ENCODE measurements at places on chromosomes 4 and X.

- no peak for DNase-seq
These were observed 271.9 kb upstream of the GATB start for GRCh38 chr4:152032722-152033131.

DNA sequence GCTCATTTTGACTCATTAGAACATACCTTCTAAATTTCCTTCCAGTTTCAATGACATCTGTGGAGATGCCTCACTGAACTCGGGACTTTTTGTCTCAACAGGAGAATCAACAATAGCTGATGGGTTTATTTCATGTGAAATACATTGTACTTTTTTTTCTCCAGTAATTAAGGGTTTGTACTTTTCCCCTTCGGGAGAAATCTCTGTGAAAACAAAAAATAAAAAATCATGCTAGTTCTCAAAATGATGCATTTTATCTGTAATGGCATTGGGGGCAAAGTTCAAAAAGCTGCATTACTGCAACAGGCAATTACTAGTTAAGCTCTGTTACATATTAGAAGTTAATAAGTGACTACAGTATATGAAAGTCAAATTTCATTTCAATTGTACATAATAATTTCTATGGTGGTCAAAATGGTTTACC, 167.3 kb upstream of the SH3RF1 start:
- DNase-seq: no peak

DNA sequence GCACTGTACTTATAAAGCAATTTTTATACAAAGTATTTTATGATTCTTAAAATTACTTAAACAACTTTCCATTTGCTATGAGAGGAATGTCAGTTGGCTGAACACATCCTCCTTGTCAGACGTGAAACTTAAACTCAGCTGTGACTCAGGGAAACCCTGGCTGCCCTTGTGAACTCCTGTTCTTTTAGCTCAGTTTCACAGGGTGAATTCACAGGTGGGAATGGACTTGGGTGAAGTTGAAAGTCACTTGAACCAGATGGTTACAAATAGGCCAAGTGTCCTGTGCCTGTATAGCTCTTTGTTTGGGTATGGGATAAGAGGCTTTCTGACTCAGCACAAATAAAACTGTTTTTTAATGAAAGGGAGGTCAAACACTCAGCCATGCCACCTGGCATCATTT, 67.4 kb upstream of the FAM47B start:
- no peak for DNase-seq

DNA sequence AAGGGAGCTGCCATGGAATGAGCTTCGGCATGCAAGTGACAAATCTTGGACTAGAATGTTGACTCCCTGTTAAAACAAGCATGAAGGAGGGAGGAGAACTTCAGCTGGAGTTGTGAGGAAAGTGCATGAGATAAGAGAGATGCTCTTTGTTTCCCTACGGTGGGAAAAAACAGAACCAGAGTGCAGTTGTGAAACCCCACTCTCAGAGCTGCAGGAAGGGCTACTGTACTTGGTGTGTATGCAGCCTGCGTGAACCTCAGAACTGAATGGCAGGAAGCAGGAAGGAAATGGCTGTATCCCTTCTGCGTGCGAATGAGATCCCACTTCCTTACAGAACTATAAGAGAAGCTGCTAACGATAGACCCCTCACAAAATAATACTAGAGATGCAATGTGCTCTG, 57.2 kb downstream of the EGF start:
- peak; percentile 77 for DNase-seq

GRCh38 chr4:80365928-80366327, 30.4 kb downstream of the CFAP299 start:
- DNase-seq: peak; percentile 51

DNA sequence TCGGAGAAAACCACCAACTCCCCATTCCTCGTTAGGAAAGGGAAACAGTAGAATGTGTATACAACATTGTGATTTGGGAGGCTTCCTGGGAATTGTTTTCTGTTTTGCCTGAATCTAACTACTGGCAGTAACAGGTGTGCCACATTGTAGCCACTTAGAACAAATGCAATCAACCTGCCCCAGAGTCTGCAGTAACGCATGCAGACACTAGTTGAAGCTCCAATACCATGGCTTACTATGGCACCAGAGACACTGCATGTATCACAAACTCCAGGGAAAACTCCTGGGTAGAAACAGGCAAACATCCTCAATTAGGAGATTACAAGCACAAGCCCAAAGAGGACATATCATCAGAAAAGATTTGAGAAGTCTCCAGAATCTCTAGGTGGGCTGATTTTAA, 154.2 kb upstream of the NEIL3 start:
- DNase-seq: no peak

GRCh38 chr4:129583868-129584267, 487.9 kb downstream of the C4orf33 start:
- no peak for DNase-seq
